Calu3 (cell line): ENCODE measurements at places on chromosomes 3 and 15. TPM values are rescaled to one million over a fixed set of nuclear protein-coding genes. Genes with fewer than 3 reads are reported as not detected.

B3GNT5 gene
- total RNA-seq, result 42.9 and 43.6 TPM in 2 replicates

CCNB2 gene
- total RNA-seq, result 72.5 and 86.4 TPM in 2 replicates

DNA sequence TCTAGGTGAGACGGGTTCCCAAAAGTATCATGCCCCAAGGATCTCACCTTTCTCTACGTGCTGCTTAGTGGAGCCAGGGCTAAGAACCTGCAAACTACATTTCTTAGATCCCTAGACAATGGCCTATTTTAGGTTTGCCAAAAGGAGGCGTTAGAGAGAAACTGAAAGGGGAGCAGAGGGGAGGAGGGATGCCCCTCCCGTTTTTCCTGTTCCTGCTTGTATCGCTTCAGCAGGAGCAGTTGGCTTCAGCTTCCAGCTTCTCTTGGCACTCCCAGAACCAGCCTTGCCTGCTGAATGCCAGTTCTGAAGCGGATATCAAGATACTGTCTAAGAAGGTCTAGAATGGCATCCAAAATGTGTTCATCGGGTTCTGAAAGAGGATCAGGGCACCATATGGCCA is 58.4 kb upstream of the ABHD17C start:
- no peak overlapping the region for H3K27ac ChIP-seq
- no peaks in the 10 kb centered on the region for H3K4me1 ChIP-seq
- no peak for DNase-seq
- no peak overlapping the region for H3K4me3 ChIP-seq
- H3K36me3 ChIP-seq, result no peaks in the 10 kb centered on the region

KNG1 gene
- not detected in 2 replicates for total RNA-seq

IQCF5 gene
- not detected in 2 replicates for total RNA-seq
